ENCODE measurements at places on chromosomes 1 and 21.

GRCh38 chr1:30853350-30853749 lies 55.2 kb downstream of the SDC3 start:
- DNase-seq, result no peak

- no peak for DNase-seq
Observed at GRCh38 chr1:21814241-21814918, 2.3 kb downstream of the LDLRAD2 start.

DNA sequence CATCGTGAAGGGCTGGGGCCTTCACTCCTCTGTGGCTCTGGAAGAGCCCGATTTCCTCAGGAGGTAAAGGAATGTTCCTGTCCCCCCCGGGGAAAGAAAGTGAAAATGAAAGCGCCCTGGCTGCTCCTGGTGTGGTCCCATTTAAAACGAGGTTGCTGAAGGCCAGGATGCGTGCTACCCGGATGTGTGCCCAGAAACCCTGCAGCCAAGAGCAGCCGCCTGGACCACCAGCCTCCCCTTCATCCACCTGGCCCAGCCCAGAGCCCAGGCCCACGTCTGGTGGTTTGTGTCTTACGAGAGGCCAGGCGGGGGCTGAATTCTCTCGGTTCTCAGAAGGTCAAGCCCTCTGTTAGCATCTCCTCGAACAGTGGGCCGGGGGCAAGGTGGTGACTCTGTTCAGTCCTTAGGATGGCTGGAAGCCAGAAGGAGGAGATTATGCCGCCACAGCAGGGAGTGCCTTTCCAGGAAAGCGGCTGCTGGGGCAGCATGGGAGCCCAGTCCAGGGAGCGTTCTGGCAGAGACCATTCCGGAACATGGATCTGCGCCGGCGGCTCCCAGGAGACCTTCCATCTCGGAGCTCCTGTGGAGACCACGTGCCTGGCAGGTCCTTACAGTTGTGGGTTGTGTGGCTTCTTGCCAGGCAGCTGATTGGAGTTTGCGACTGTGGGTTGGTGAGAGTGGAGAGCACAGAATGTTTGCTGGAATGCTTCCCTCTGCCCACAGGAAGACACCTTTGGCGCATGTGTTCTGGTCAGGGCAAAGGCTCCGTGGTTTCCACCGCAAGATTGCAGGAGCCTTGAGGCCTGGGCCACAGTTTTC lies 1.4 kb downstream of the GUK1 start:
- DNase-seq, result peak; percentile 55

DNA sequence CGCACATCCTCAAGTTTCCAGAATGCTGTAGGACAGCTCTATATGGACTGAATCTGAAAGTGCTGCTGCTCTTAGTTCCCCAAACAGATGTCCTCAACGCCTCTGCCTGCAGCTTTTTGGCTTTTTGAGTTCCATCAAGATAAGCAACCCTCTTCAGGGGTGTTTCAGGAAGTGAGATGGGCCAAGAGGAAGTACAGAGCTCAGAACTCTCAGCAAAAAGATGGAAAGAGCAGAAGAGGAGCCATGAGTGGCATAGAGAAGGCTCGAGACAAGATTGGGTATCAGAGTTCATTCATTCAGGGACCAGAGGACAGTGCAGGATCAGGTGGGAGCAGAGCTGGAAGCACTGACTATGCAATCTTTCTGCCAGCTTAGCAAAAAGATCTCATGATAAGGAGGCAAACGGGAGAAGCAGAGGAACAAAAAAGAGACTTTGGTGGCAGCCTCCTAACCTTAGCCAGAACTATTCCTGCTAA lies at the start of the genes ADORA3 and TMIGD3:
Gene ADORA3 (minus strand): TSS at position 49 of the 476 bp plus-strand sequence. CDS start 279 bp downstream, outside the sequence.
Gene TMIGD3 (minus strand): TSS at position 49 of the 476 bp plus-strand sequence. CDS start 279 bp downstream, outside the sequence.
- DNase-seq, result no peak

- no peak for DNase-seq
Observed at GRCh38 chr1:180046674-180047073, 92.1 kb downstream of the CEP350 start.

- no peak for DNase-seq
Observed at GRCh38 chr1:39490596-39491145, 765 bp upstream of the BMP8A start.
